Thoracic aorta (tissue), 2 donors: ENCODE measurements at places on chromosomes 6 and 20. TPM values are rescaled to one million over a fixed set of nuclear protein-coding genes. Genes with fewer than 3 reads are reported as not detected.

PSORS1C2 gene
- not detected for total RNA-seq

MCM9 gene
- total RNA-seq, result 14.1 TPM

SLC44A4 gene
- 5.8 TPM for total RNA-seq

RUNX2 gene
- 3.2 TPM for total RNA-seq

THEMIS gene
- total RNA-seq, result 1.6 TPM

MDFI gene
- total RNA-seq, result 10.3 TPM

PHACTR3 gene
- not detected for total RNA-seq

TBX18 gene
- 85.4 TPM for total RNA-seq

CD40 gene
- total RNA-seq, result 33.3 TPM

PACRG gene
- not detected for total RNA-seq

HNF4A gene
- 0.78 TPM for total RNA-seq

FAM217A gene
- not detected for total RNA-seq

IDH3B gene
- total RNA-seq, result 95.3 TPM

PIM1 gene
- 53.6 TPM for total RNA-seq

COL9A1 gene
- not detected for total RNA-seq

TENT5A gene
- 53.2 TPM for total RNA-seq

CD164 gene
- total RNA-seq, result 166 TPM

TNXB gene
- 194 TPM for total RNA-seq

PLCB1 gene
- total RNA-seq, result 10.8 TPM

PPIL4 gene
- 33.8 TPM for total RNA-seq

CENPW gene
- not detected for total RNA-seq

CEP250 gene
- 29.2 TPM for total RNA-seq

FGD2 gene
- 52.5 TPM for total RNA-seq

IL20RA gene
- total RNA-seq, result 0.54 TPM

WFDC6 gene
- total RNA-seq, result not detected

PPP1R14C gene
- 0.95 TPM for total RNA-seq

VTA1 gene
- 37.3 TPM for total RNA-seq

QRSL1 gene
- 9.5 TPM for total RNA-seq

GRIK2 gene
- 0.92 TPM for total RNA-seq

POPDC3 gene
- not detected for total RNA-seq

BHLHE23 gene
- total RNA-seq, result not detected

ZSCAN31 gene
- 4.2 TPM for total RNA-seq

EPPIN gene
- total RNA-seq, result not detected

KCNK15 gene
- 26.3 TPM for total RNA-seq

SLC22A16 gene
- total RNA-seq, result 3.8 TPM

DLK2 gene
- total RNA-seq, result not detected

TBP gene
- total RNA-seq, result 16.6 TPM

CCDC170 gene
- 1.5 TPM for total RNA-seq

ELOVL2 gene
- total RNA-seq, result 0.78 TPM

SESN1 gene
- 26.2 TPM for total RNA-seq

TMEM74B gene
- not detected for total RNA-seq

HLA-DRB5 gene
- 3.4 TPM for total RNA-seq

EYS gene
- not detected for total RNA-seq

CYP21A2 gene
- total RNA-seq, result 2.4 TPM

SNAI1 gene
- total RNA-seq, result 13.0 TPM

SAMD5 gene
- total RNA-seq, result 1.6 TPM

ITPA gene
- 35.7 TPM for total RNA-seq

CNBD2 gene
- total RNA-seq, result 1.2 TPM

MTFR2 gene
- 0.41 TPM for total RNA-seq

CCN5 gene
- total RNA-seq, result 994 TPM

COL21A1 gene
- total RNA-seq, result 52.6 TPM

C6orf52 gene
- not detected for total RNA-seq

CALHM4 gene
- total RNA-seq, result not detected

CALHM6 gene
- 15.0 TPM for total RNA-seq

IMPG1 gene
- not detected for total RNA-seq
